ENCODE measurements at places on chromosomes 11 and 22.

DNA sequence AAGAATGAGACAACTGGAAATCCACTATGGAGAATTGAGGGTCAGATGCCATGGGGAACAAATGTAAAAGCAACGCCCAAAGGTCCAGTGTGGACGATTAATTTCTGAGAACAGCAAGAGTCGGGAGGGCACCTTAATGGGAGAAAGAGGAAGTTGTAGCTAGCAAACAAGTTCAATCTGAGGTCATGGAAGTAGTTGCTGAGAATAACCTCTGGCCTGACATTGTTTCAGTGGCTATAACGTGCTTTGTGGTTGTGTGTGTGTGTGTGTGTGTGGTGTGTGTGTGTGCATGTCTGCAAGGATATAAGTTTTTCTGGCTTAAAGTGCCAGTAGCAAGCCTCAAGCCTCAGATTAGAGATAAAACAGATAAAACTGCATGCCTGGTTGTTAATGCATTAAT, 1630.1 kb upstream of the TENM4 start:
- DNase-seq, result no peak

DNA sequence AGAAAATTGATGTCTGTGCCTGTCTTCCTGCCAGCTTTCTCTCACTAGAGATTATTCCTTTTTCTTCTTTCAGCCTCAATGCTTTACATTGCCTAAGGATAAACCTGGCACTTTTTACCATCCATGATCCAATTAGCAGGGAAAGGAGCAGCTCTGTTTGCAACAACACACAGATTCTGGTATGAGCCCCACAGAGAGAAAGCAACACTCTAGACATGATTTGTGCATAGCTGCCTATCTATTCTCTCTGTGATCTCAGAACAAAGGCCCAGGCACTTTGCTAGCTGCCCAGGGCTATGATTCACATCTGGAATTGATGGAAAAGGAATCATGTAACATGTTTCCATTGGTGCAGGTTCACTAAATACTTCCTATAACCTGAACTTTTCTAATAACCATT, 685.0 kb downstream of the ETS1 start:
- no peak for DNase-seq

DNA sequence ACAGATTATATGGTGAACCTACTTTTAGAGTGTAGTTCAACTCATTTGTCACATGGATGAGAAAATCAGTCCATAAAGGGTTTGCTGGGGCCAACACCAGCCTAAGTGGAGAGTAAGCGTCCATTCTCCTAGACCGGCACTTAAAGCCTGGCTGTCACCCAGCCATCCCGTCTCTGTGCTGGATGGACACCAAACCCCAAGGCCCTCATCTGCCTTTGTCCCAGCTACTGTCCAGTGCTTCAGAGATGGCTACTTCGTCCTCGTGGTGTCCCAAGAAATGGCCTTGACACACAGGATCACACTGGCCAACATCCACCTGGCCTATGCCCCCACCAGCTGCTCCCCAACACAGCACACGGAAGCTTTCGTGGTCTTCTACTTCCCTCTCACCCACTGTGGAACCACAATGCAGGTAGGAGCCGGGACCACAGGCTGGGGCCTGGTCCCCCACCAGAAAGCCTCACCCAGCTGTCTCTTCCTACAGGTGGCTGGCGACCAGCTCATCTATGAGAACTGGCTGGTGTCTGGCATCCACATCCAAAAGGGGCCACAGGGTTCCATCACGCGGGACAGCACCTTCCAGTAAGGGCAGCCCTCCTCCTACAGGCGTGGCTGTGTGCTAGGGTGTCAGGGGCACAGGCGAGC, 3.5 kb downstream of the ZP1 start:
- no peak for DNase-seq

DNA sequence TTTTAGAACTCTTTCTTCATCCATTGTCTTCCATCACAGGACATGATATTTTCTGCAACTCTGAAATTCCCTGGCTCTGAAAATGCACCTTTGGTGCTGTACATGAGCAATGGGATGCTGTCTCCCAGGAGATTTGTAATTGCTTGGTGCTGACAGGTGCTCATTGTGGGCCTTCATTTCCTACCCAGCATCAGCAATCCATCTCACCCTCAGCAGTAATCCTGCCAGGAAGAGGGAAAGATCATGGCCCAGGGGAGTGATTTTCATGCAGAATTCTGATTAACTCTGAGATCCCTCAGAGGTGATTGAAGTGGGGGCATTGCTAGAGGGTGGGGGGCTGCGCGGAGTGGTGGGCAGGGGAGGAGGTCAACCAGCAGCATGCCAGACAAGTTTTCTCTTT, 651.7 kb downstream of the NELL1 start:
- DNase-seq, result peak; percentile 3

DNA sequence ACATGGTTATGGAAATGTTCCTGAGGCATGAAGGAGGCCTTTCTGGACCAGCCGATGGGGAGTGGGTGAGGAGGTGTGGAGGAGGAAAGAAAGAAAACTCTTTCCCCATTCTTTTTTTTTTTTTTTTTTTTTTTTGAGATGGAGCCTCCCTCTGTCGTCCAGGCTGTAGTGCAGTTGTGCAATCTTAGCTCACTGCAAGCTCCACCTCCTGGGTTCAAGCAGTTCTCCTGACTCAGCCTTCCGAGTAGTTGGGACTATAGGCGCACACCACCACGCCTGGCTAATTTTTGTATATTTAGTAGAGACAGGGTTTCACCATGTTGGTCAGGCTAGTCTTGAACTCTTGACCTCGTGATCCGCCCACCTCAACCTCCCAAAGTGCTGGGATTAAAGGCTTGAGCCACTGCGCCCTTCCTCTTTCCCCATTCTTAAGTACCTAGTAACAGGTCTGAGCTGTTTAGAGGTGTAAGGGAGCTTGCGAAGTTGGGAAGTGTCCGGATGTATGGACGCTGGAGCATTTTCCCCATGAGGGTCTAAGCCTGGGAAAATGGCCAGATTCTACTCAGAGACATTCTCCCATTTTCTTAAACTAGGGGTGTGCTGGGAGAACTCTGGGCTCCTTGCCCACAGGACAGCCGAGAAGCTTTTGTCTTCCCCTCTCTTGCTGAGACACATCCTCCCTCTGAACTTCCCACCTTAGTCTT, 135.8 kb downstream of the TEAD1 start:
- no peak for DNase-seq

DNA sequence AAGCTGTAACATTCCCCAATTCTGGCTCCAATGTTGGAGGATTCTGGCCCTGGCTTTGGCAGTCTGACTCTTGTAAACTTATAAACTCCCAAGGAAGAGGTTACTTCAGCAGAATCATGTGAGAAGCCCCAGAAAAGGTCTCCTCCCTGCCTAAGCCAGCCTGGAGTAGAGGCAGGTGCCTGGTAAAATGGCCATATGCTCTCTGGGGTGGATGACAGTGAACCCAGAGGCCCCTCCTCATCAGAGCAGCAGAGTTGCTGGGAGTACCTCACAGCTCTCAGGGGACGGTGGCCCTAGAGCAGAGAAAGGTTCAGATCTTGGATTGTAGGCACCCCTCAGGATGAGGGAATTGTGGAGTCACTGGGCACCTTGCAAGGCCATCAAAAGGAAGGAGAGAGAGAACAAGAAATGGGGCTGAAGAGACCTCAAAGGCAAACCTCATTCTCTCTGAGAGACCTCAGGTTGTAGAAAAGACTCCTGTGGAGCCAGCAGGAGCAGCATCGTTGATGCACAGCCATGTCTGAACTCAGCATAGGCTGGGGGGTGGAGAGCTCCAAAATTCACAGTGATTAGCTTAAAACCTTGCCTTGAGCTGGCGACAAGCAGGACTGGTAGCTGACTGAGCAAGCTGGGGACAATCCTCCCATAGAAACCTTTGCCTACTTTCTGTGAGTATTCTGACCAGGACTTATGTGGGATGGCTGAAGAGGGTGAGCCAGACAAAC, 4.9 kb upstream of the P2RY6 start:
- DNase-seq, result no peak

- DNase-seq, result peak; percentile 33
These were observed 661 bp downstream of the ADAMTS8 start for GRCh38 chr11:130427581-130428315.

- DNase-seq, result no peak
These were observed 810.7 kb downstream of the BRD1 start for GRCh38 chr22:49016909-49017481.

DNA sequence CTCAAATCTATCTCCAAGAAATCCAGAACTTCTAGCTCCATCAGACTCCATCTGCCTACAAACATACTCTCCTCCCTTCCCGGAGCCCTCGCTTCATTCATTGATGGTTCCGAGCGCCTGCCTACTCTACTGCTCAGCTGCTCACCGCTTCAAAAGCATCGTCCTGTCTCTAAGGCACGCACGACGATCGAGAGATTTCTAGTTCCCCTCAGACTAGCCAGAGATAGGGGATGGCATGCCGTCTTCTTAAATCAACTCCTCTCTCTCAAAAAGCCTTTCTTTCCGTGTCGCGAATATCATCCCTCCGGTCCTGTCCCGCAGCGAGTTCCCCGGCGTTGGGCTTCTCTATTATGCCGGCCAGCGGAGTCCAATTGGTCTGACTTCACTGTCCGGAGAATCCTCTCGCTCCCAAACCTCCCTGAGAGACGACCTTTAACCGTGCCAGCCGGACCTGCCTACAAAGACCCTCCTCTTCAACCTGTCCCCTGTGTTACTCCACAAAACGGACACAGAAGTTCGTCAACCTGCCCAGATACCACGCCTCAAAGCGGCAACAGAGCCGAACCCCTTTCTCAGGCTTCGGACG, 592 bp downstream of the EEF1G start:
- DNase-seq, result peak; percentile 52

- DNase-seq, result peak; percentile 36
These were observed 14.7 kb upstream of the ARHGAP8 start for GRCh38 chr22:44737406-44738346.

GRCh38 chr11:26767060-26767459, 45.2 kb upstream of the SLC5A12 start:
- DNase-seq, result no peak

DNA sequence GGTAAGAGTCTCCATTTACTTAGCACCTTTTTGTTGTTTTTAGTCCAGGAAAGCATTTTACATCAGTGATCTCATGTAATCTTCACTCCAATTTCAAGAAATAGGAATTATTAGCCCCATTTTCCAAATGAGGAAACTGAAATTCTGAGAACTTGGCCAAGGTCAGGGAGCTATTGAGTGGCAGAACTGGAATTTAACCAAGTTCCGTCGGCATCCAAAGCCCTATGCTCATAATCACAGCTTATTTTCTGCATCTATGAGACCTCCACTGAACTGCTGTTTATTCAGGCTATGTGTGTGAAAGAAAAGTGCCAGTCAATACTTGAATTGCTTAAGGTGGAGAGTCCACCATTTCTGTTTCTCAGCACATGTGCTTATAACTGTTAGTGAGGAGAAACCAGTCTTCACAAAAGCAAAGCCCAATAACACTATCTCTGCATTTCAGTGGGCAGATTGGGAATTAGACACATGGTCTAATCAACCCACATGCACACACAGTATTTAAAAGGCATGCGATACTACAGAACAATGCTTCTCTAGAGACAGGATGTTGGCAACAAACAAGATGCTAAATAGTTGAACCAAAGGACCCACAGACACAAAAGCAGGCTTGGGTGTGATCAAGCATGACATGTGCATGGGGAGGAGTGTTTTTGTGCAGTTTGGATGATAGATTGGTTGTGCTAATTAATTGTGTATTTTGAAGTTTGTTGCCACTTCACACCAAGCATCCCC, 780.6 kb downstream of the OPCML start:
- no peak for DNase-seq

DNA sequence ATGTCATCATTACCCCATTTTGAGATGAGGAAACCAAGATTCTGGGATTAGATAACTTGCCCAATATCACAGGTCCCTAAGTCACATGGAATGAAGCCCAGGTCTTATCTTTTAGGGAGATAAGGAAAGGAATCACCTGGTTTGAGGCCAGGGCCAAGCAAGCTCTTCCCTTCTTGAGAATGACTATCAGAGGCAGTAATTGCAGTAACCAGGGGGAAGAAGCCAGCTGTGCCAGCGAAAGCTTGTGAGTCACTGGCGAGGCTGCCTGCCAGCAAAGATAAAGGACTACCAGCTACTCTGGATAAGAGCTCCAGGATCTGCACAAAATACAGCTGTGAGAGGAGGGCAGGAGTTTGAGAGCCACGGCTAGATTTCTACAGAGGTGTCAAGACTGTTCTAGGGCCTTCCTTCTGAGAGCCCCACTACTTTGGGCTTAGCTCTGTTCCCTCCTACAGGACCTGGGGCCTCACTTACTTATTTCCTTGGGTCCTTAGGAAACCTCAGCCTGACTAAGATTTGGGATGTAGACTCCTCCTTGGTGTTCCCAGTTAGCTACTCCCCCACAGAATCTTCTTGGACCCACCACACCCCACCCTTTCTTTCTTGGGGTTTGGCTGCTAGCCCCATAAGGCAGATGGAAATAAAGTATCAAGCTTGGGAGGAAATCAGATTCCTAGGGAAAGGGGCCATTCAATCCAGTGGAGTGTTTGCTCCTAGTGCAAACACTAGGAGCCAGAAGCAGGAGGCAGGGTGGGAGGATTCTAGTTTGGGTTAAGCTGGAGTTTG, 9.7 kb upstream of the CCKBR start:
- DNase-seq, result peak; percentile 11

- no peak for DNase-seq
These were observed 7.4 kb downstream of the B4GALNT4 start for GRCh38 chr11:376531-377173.

DNA sequence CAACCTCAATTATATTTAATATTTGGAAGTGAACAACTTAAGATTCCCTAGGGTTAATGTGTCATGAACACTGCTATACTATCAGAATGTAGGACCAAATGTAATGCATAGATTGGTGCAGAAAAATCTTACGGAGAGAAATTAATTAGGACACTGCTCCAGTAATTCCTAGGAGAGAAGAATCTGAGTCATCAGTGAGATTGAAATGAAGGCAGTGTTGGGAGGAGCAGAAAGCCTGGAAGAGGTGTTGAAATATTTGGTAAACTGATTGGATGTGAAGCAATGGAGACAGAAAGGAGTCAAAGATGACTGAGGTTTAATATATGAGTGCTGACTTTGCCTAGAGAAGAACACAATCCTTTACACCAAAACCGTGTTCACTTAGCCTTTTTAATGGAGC, 836.0 kb downstream of the FAM181B start:
- DNase-seq, result no peak
